Brain (organoid and tissue), 16 donors: ENCODE measurements at places on chromosomes 12 and 14. TPM values are rescaled to one million over a fixed set of nuclear protein-coding genes. Genes with fewer than 3 reads are reported as not detected.

NRXN3 gene
- polyA plus RNA-seq: 8.8 TPM

CD163L1 gene
- 2.3 TPM for polyA plus RNA-seq

RHOJ gene
- polyA plus RNA-seq: 11.1 TPM

INSM2 gene
- polyA plus RNA-seq: 0.48 TPM

SRRM4 gene
- polyA plus RNA-seq: 10.0 TPM

CD9 gene
- 131 TPM for polyA plus RNA-seq

COA8 gene
- 83.6 TPM for polyA plus RNA-seq

HOXC13 gene
- polyA plus RNA-seq: not detected

KRT85 gene
- not detected for polyA plus RNA-seq

LRCOL1 gene
- polyA plus RNA-seq: 0.46 TPM

ART4 gene
- not detected for polyA plus RNA-seq

TAS2R7 gene
- not detected for polyA plus RNA-seq

NKX2-8 gene
- 5.3 TPM for polyA plus RNA-seq

OR4N5 gene
- polyA plus RNA-seq: not detected

GALNT9 gene
- polyA plus RNA-seq: 17.7 TPM

SMIM41 gene
- not detected for polyA plus RNA-seq

LRTM2 gene
- 7.7 TPM for polyA plus RNA-seq

TAS2R30 gene
- polyA plus RNA-seq: not detected

MAP1LC3B2 gene
- 4.2 TPM for polyA plus RNA-seq

USP44 gene
- 0.20 TPM for polyA plus RNA-seq

C12orf56 gene
- polyA plus RNA-seq: 2.5 TPM

CCND2 gene
- polyA plus RNA-seq: 3.1 TPM

SLC41A2 gene
- polyA plus RNA-seq: 3.2 TPM

ACOT6 gene
- polyA plus RNA-seq: not detected

RNFT2 gene
- 16.3 TPM for polyA plus RNA-seq

KRT3 gene
- polyA plus RNA-seq: not detected

TDRD9 gene
- polyA plus RNA-seq: 0.61 TPM

MARCHF9 gene
- polyA plus RNA-seq: 26.0 TPM

AMIGO2 gene
- polyA plus RNA-seq: 0.61 TPM

HOXC10 gene
- not detected for polyA plus RNA-seq

CPNE6 gene
- polyA plus RNA-seq: 20.6 TPM

CEBPE gene
- not detected for polyA plus RNA-seq

RERGL gene
- polyA plus RNA-seq: 1.6 TPM

ETFBKMT gene
- 1.1 TPM for polyA plus RNA-seq

AQP2 gene
- polyA plus RNA-seq: not detected

SP7 gene
- not detected for polyA plus RNA-seq

CFAP73 gene
- not detected for polyA plus RNA-seq

TCP11L2 gene
- polyA plus RNA-seq: 3.6 TPM

BICDL1 gene
- 22.9 TPM for polyA plus RNA-seq

KRT81 gene
- 0.76 TPM for polyA plus RNA-seq

OTOGL gene
- 0.39 TPM for polyA plus RNA-seq

INHBE gene
- 10.8 TPM for polyA plus RNA-seq

NGB gene
- 28.3 TPM for polyA plus RNA-seq

JAG2 gene
- polyA plus RNA-seq: 21.9 TPM

OR5AU1 gene
- polyA plus RNA-seq: not detected

SERPINA5 gene
- 2.3 TPM for polyA plus RNA-seq

ARL1 gene
- 28.8 TPM for polyA plus RNA-seq

ALDH1L2 gene
- polyA plus RNA-seq: 1.2 TPM

BATF gene
- 0.36 TPM for polyA plus RNA-seq

PLEKHG3 gene
- polyA plus RNA-seq: 50.7 TPM

KRT75 gene
- polyA plus RNA-seq: 0.14 TPM
